Effector memory CD4-positive, alpha-beta T cell (primary cell): ENCODE measurements at places on chromosomes 7 and 10.

DNA sequence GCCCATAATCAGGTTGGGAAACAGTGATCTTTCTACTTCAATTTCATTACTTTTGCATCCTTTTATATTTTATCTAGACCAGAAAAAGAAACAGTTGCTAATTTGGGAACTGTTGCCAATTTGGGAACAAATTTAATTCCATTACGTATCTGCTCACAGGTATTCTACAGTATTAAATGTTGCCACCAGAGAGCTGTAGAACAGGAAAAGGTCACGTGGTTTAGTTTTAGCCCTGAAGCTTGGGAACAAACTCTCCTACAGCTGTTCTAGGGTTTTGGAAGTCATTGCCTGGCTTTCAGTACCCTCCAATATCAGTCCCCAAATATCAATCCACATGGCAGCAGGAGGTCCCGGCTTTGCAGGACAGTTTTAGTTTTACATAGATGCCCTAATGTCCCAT, 172.7 kb downstream of the DGKI start:
- DNase-seq, result no peak

DNA sequence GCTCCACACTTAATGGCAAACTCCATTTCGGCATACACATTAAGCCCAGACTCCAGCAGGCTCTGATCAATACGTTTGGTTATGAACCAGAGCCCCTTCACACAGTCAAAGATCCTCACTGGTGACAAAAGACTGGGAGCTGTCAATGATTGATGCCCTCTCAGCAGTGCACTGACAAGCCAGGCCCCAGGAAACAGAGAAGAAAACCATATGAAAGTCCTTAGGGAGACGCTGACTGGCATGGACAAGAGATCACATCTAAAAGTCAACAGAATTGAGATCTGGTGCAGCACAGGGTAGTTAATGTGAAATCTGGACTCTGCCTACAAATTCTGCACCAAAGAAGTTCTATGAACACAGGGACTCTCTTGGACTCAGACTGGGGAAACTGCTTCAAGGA, 600.9 kb upstream of the NRP1 start:
- DNase-seq, result no peak

DNA sequence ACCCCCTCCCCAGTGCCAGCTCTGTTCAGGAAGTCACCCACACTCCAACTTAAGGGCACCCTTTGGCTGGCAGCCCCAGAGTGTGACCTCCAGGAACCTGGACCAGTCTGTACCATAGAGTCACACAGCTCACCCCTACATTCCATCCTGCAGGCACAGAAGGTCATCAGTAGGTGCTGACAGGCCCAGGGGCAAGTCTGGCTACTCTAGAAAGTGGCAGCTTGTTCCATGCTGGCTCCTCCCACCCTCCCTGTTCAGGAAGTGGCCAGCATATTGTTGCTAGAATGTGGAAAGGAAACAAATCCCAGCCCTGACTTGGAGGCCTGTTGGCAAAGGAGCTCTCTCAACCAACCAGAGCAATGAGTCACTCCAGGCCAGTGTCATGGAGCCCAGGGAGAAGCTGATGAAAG, 3.2 kb upstream of the NCOA4 start:
- DNase-seq, result no peak

GRCh38 chr7:108697254-108697653, 127.6 kb downstream of the DNAJB9 start:
- DNase-seq, result no peak

- no peak for DNase-seq
Measured at GRCh38 chr7:129122078-129122750, 22.3 kb upstream of the TSPAN33 start.

- no peak for DNase-seq
Measured at GRCh38 chr10:22931948-22932347, 4.1 kb downstream of the ARMC3 start.
